Activated gamma-delta T cell treated with anti-CD3 and anti-CD28 coated beads, Interleukin-2, amount 50 U/mL, for 16 hours (primary cell): ENCODE measurements at places on chromosomes 7 and 10.

DNA sequence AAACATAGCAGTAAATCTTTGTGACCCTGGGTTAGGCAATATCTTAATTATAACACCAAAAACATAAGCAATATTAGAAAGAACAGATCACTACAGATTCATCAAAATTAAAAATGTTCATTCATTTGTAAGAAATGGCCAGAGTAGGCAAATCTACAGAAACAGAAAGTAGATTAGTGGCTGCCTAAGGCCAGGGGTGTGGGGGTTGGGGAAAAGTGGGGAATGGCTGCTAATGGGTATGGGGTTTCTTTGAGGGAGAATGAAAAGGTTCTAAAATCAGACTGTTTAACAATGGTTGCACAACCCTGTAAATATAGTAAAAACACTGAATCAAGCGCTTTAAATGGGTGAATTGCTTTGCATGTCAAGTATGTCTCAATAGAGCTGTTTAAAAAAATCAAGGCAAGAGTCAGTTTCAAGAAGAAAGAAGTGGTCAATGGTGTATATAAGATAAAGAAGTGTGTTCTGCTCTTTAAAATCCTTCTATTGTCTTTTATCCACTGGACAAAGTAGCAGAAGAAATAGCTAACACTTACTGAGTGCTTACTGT lies 42.6 kb downstream of the CDK6 start:
- no peak for DNase-seq

- no peak for DNase-seq
Measured at GRCh38 chr10:95245425-95246055, 45.3 kb downstream of the PDLIM1 start.

DNA sequence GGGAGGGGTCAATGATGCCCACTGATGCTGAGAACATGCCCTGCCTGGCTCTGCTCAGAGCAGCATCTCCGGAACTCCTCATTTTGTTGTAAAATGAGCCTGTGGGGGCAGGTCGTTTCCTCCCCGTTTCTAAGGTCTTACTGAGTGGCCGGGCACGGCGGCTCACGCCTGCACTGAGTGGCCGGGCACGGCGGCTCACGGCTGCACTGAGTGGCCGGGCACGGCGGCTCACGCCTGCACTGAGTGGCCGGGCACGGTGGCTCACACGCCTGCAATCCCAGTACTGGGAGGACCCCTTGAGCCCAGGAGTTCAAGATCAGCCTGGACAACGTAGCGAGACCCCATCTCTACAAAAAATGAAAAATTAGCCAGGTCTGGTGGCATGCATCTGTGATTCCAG lies 39.0 kb upstream of the FOXL3 start:
- no peak for DNase-seq

GRCh38 chr10:43202224-43202656 lies 64.0 kb downstream of the CSGALNACT2 start:
- DNase-seq: no peak

GRCh38 chr7:48419401-48419800 lies 248.1 kb downstream of the ABCA13 start:
- no peak for DNase-seq

DNA sequence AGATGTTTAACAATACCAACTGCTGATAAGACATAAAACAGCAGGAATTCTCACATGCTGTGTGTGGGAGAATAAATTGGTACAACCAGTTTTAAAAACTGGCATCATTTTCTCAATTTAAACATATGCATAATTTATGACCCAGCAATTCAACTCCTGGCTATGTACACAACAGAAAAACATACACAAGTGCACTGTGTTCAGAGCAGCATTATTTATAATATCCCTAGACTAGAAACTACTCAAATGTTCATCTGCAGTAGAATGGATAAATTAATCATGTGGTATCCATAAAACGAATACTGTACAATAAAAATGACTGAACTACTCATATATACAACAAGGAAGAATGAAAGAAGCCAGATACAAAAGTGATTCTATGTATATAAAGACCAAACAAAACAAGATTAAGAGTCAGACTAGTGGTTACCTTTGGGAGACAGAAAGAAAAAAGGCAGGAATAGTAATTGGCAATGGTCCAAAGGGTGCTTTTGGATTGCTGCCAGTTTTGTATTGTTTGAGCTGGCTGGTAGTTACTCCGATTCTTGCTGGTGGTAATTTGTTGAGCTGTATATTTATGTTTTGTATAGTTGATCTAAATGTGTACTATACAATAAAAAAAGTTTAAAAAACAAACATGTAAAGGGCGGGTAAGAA lies 306.0 kb downstream of the TFEC start:
- no peak for DNase-seq

DNA sequence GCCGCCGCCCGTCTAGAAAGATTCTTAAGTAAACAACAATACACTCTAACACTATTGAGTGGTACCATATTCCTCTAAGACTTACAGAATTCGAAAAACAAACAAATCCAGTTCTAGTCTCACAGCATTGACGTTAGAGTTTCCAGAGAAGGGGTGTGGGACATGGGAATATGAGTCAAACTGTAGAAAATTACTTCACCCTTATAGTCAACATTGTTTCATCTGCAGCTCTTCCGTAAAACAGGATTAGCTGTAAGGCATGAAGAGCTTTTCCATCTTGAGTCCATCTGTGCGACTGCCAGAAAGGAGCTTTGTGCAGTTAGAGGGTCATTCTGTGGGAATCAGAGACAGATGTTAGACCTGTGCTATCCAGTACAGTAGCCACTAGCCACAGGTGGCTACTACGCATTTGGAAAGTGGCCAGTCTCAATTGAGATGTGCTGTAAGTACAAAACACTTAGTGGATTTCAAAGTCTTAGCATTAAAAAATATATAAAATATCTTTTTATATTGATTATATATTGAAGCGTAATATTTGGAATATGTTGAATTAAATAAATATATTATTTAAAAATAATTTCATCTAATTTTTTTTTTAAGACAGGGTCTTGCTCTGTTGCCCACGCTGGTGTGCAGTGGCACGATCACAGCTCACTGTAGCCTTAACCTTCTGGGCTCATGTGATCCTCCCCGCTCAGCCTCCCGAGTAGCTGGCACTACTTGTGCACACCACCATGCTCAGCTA lies 79.8 kb upstream of the MPP7 start:
- no peak for DNase-seq

GRCh38 chr10:103480521-103480920 lies 1.5 kb upstream of the CALHM3 start:
- no peak for DNase-seq
